ENCODE measurements at places on chromosomes 3 and 15. TPM values are rescaled to one million over a fixed set of nuclear protein-coding genes. Genes with fewer than 3 reads are reported as not detected.
A peak's percentile ranks its signal among the peaks of the same experiment; 100 is the strongest.

DNA sequence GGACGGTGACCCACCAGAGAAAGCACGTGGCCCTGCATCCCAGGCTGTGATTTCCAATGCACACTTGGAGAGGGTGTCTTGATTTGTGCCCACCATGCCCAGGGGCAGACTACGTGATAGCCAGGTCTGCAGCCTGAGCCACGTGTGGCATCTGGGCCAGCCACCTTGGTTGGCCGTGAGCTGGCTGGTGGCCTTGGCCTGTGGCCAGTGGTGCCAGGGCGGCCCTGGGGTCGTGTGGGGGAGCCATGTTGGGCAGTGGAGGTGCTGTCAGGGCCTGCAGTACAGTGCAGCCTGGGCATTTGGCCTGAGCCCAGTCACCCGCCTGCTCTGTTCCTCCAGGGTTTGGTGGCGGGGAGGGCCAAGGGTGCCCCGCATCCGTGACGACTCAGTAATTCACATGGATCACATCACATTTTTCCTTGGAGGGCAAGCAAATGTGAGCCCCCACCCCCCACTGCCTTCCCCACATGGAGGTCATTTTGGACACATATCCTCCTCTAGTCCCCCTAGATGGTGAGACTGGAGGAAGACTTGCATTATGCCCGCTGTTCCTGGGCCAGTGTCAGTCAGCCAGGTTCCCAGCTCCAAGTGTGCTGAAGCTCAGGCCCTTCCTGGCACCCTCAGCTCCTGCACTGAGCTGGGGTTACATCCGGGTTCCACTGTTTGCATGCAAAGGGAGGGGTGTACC lies 201.4 kb downstream of the UBE3A start:
- no peak overlapping the region for H3K4me3 ChIP-seq
- no peaks in the 10 kb centered on the region for H3K4me1 ChIP-seq
- no peaks in the 10 kb centered on the region for H3K36me3 ChIP-seq
- DNase-seq, result no peak
- H3K27ac ChIP-seq, result no peak overlapping the region

GRCh38 chr3:62376906-62377877 lies 3.8 kb upstream of the FEZF2 start:
- H3K27ac ChIP-seq, result no peak overlapping the region
- peaks cover 80% of the 10 kb centered on the region for H3K27me3 ChIP-seq
- no peak for DNase-seq
- H3K4me3 ChIP-seq, result no peak overlapping the region
- H3K4me1 ChIP-seq, result peaks cover 4% of the 10 kb centered on the region

Gene GPR27
- total RNA-seq, result 0.84 TPM

DNA sequence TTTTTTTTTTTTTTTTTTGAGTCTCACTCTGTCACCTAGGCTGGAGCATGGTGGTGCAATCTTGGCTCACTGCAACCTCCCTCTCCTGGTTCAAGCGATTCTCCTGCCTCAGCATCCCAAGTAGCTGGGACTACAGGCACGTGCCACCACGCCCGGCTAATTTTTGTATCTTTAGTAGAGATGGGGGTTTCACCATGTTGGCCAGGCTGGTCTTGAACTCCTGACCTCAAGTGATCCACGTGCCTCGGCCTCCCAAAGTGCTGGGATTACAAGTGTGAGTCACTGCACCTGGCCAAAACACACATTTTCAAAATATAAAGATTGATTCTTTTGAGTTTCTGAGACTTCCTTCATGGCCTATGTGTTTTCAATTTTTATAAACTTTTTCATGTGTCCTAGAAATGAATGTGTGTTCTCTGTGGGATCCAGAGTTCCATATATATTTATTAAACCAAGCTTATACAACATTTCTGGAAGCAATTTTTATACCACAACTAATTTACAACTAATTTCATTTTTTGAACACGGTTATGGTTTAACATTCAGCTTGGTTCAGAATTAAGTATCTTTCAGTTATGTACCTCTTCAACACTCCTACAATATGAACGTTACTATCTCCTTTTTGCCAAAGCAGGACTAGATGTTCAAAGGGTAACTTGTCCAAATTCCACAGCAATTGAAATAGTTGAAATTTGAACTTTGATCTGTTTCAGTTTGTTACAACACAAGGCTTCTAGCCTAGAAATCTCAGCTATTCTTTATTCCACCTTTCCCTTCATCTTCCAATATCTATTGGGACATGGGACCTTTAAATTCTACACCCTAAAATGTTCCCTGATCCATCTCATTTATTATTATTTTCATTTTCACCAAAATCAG lies 1.5 kb downstream of the ACAD11 start:
- H3K27ac ChIP-seq, result no peak overlapping the region
- no peaks in the 10 kb centered on the region for H3K27me3 ChIP-seq
- no peak overlapping the region for H3K4me3 ChIP-seq
- no peaks in the 10 kb centered on the region for H3K36me3 ChIP-seq

DNA sequence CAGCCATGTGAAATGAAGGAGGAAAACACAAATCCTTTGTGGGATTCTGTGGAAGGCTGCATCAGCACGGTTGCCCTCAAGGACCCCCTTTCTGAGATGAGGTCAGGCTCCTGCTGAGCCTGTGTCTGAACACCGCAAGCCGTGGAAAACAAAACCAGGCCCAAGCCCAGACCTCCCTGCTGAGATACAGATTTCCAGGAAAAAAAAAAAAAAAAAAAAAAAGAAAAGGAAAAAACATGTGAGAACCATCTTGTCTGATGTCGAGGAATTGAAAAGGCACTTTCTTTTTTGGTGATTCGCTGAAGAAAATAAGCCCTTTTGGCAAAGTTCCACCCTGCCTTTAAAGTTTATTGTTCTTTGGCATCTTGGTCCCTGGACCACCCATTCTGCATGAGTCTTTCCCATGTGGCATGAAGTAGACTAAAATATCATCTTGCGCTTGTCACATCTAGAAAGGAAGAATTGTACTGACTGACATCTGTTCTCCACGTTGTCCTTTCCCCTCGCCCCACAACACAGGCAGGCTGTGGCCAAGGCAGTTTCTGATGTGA lies 117.6 kb downstream of the CHST2 start:
- H3K27me3 ChIP-seq, result no peaks in the 10 kb centered on the region
- H3K4me1 ChIP-seq, result no peaks in the 10 kb centered on the region
- H3K36me3 ChIP-seq, result no peaks in the 10 kb centered on the region
- H3K4me3 ChIP-seq, result no peak overlapping the region
- DNase-seq, result no peak

DNA sequence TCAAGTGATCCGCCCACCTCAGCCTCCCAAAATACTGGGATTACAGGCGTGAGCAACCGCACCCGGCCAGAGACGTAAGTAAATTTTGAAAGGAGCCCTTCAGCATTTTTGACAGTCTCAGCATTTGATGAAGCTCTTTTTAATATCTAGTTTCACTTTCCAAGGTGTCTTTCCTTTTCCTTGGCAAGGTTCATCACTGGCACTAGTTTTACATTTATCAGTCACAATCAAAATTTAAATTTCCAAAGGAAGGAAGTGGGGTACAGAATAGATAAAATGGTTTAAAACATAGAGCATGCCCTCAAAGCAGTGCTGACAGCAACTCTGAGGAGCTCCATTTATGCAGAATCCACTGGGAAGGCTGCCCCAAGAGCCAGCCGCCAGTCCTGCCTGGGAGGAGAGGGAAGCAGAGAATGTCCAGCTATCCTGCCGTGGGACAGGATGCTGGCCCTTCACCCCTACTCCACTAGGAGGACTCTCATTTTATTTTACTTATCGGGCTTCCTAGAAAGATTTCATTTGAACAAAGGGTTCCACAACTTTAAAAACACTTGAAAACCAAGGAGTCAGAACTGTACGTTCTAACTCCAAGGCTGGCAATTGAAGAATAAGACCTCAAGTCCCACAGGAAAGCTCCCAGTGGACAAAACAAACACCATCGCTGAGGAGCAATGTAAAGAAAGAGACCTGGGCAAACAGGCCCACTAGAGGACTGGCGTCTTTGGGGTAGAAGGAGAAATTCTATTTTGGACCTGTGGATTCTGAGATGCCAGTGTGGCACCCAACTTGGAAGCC lies 9.9 kb downstream of the SFMBT1 start:
- no peaks in the 10 kb centered on the region for H3K36me3 ChIP-seq
- DNase-seq, result no peak
- no peaks in the 10 kb centered on the region for H3K27me3 ChIP-seq
- H3K27ac ChIP-seq, result peak overlapping the region; percentile 28

All from CD4-positive, alpha-beta T cell (primary cell).